ENCODE measurements at places on chromosomes 3 and 15.

GRCh38 chr3:194540274-194540905 is 53.6 kb upstream of the ATP13A3 start:
- DNase-seq, result no peak

DNA sequence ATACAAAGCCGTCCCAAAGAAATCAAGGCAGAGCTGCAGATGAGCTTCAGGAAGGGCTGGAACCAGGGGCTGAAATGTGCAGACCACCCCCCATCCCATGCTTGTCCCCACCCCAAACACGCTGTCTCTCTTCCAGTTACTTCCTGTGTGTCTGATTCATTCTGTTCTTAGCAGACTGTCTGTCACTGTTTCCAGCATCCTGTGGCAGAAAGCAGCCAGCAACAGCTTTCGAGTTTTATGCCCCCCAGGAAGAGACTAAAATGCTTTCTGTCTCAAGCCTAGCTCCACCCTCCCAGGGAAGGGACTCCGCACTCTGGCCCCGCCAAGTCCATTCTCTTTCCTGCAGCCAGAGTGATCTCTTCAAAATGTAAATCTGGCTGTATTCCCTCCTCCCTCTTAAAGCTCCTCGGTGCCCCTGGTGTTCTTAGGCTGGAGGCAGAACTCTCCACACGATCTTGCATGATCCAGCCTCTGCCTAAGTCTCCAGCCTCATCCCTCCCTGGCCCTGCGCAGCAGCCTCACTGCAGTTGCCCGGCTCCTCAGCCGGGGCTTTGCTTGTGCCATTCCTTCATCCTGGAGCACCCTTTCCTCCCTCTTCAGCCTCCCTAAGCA is 41.5 kb downstream of the HRH1 start:
- no peak for DNase-seq

GRCh38 chr15:80703965-80704364 is 8.9 kb downstream of the ABHD17C start:
- DNase-seq, result no peak

DNA sequence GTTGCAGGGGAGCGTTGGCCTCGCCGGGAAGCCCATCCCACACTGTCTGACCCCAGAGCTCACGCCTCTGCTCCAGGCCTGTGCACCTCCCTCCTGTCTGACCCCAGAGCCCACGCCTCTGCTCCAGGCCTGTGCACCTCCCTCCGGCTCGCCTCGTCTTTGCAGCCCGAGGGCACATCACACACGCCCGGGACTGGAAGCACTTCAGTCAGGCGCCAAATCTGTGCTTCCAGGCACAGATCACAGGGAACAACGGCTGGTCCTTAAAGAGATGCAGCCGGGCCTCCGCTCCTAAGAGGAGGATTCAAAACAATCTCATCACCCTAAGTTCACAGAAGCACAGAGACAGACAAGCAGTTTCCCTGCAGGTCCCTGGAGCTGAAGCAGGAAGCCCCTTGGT is 103.0 kb upstream of the RPL32 start:
- no peak for DNase-seq

DNA sequence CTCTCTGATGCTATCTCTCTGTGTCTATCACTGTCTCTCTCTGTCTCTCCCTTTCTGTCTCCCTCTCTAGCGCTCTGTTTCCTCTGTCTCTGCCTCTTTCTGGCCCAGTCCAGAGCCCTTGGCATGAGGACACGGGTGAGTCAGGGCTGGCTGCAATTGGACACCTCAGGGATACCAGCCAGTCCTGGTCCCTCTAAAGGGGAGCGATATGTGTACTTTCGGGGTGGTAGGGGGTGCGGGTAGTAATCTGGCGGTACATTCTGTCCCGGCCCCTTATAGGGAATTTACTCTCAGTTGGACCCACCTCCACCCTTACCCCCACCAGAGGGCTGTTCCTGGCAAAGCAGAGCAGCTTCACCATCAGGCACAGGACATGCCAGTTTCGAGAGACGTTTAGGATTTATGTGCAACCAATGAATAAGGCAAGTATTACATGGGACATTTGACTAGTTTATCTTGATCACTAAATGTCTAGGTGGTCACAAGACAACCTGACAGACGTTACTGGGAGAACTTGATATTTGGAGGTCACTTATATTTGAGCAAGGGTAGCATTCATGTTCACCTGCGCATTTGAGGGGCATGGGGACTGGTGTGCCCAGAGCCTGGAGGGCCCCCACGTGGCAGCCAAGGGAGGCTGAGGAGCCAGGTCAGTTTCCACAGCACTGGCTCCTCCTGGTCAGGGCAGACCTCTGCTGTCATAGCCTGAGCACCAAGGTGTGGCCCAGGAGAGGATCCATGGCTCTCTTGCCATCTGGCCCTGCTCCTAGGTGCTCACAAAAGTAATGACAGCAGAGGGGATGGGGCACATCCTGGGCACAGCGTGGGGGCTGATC is 256.1 kb downstream of the PLCL2 start:
- no peak for DNase-seq

DNA sequence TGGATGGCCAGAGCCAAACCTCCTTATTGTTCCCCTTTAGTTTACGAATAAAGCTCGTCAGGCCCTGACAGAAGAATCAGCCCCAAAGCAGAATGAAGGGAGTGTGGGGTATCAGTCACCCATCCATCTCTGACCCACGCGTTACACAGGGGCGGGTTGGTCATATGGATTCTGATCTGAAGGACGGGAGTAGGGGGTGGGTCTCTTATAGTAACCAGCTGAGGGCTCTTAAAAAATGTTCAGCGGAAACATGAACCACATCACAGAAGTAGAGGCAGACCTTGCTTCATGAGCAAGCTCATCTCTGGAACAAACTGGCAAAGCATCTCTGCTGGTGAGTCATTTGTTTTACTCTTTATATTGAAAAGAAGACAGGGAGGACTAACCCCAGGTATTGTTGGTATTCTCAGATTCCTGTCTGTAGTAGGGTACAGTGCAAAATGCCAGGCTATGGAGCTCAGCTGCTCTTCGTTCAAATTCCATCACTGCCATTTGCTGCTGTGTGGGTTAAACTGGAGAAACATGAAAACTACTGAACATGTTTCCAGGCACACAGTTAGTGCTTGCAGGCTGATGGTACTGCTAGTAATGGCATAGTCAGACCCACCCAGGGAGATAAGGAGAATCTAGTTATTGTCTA is at the start of gene CXCR6:
TSS of gene CXCR6 (plus strand) at position 258 of the 640 bp plus-strand sequence. CDS start 3,018 bp downstream, outside the sequence.
- DNase-seq, result peak; percentile 36

- DNase-seq, result no peak
These were observed 86.9 kb upstream of the SATB1 start for GRCh38 chr3:18512007-18512406.

GRCh38 chr3:194112120-194113106 is 23.5 kb upstream of the HES1 start:
- no peak for DNase-seq

- DNase-seq, result no peak
These were observed 20.4 kb downstream of the SEC61A1 start for GRCh38 chr3:128072454-128073184.

DNA sequence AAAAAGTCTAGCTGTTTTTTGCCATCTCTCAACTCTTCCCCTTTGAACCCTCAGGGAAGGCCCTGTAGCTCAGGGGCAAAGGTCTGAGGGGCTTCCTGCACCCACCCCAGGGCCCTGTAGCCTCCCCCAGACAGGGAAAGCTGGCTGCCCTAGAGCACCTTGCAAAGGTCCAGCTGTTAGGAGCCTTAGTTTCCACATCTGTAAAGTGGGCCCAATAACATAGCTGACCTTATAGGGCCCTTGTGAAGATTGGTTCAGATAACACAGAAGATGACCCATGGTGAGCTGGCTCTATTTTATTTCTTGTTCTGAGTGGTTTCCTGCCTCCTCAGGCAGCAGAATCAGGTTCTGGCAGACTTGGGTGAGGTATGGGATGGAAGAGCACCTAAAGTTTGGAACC is 55.2 kb upstream of the SMAD6 start:
- no peak for DNase-seq

DNA sequence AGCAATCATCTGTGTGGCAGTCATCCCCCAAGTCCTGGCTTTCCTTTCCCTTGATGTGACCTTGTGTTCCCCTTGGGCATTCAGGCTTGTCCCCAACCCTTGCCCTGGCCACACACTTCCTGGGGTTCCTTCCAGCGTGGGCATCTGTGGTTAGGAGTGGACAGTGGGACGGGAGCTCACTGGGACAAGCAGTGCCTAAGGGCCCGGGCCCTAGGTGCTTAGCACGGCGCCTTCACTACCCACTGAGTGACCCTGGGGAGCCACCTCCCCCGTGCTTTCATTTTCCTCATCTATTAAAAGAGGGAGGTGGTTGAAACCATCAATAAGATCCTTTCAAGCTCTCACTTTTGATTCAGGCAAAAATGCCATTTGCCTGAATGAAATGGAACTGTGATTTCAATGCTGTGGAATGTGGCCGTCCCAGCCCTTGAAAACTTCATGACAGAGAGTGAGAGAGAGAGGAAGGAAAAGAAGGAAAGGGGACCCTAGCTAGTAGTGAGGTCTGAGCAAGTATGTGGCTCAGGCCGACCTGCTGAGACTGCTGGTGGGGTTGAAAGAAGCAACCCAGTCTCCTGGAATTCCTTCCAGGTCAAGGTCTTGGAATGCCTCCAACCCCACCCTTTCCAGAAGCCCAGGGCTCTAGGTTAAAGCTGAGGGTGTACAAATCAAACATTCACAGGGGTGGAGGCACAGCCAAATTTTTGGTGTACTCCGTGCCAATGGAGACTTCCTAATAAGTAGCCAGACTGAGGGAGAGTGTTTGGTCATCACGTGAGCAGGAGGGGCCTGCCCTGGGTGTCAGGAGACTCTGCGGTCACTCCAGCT is 302.9 kb downstream of the TLE3 start:
- DNase-seq, result no peak

DNA sequence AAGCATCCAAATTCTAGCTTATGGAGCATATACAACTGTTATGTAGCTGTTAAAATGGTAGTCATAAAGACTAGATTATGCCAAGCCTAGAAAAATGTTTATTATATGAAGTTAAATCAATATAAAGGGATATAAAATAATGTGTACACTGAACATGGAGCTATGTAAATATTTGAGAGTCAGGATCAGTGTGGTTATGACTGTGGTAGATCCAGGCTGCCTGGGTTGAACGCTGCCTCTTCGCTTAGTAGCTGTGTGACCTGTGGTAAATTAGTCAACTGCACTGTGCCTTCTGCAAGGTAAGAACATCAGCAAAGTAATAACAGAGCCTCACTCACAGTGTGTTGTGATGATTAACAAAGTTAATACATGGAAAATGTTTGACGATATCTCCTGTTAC is 212.2 kb downstream of the RBMS3 start:
- no peak for DNase-seq

- no peak for DNase-seq
These were observed 466.1 kb upstream of the ATP11B start for GRCh38 chr3:182327196-182327681.

GRCh38 chr15:67175643-67176071 is 78.8 kb downstream of the AAGAB start:
- no peak for DNase-seq

DNA sequence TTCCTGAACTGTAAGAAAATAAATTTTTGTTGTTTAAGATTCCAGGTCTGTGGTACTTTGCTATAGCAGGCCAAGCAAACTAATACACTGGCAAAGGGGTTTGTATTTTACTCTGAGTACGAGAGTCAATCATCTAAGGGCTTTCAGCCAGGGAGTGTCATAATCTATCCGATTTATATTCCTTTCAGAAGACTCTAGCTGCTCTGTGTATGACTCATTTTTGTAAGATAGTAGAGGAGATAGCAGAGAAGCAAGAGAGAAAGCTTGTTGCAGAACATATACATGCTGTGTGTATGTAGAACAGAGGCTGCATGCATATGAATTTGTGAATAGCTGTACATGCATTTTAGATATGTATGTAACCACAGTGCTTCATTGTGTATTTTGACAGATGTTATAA is 577.9 kb upstream of the EPHA6 start:
- no peak for DNase-seq

DNA sequence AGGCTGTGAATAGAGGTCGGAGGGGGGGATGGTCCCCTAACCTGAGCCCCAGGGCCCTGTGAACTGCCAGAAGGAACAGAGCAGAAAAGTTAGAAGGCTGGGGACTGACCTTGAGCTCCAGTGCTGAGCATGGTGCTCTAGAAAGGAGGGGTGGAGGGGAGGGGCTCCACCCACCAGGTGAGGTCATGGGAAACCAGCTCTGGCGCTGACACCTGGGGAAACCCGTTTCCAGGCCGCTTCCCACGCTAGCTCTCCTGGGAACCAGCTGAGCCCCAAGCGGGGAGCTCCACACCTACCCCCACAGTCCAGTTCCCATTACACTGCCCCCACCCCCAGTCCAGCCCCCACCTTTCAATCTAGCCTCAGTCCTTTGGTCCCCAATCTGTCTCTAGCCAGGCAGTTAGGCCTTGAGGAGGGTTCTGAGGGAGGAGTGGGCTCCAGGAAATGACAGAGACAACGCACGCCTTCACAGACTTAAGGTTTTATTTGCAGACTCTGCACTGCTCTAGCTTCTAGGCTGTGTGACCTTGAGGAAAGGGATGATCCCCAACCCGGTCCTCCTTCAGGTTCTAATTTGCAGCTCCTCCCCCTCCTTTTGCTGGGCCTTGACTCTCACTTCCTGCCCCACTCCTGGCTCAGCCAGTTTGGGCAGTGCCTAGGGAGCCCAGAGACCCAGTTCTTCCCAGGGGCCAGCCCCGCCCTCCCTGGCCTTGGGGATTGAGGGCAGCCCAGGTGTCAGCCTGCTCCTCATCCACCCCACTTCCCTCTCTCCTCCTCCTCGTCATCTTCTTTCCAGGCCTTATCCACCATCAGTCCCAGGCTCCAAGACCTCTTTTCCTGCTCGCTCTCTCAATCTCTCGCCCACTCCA is 2.1 kb downstream of the RHOV start:
- no peak for DNase-seq

DNA sequence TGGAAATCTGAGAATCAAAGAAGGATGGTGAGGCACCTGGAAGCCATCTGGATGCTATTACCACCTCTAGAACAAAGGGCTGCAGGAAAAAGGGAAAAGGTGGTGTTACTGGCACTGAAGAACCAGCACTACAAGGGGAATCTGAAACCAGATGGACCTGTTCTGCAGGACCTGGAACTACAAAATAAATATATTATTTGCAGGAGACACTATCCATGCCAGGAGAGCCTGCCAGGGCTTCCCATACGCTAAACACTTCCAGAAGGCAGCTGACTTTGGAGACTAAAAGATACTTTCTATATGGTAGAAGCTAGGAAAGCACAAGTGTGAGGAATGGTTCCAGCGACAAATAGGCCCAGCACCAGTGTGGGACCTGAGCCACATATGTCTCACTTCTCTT is 83.4 kb upstream of the POU1F1 start:
- DNase-seq, result no peak

- DNase-seq, result no peak
These were observed 659.4 kb upstream of the NAALADL2 start for GRCh38 chr3:174199696-174200095.

- DNase-seq, result no peak
These were observed 1.9 kb downstream of the RUBCN start for GRCh38 chr3:197734667-197735318.

- no peak for DNase-seq
These were observed 89.9 kb upstream of the TSPAN3 start for GRCh38 chr15:77160562-77161478.

- no peak for DNase-seq
These were observed 598 bp upstream of the GMNC start for GRCh38 chr3:190863119-190863465.

- no peak for DNase-seq
These were observed 23.4 kb downstream of the PLA2G4D start for GRCh38 chr15:42070976-42071350.

GRCh38 chr3:13966302-13966701 is 86.4 kb upstream of the WNT7A start:
- DNase-seq, result no peak

- no peak for DNase-seq
These were observed 445.9 kb downstream of the UNC13C start for GRCh38 chr15:54424171-54424570.

GRCh38 chr3:58998476-58999117 is 51.2 kb downstream of the CFAP20DC start:
- DNase-seq, result no peak

- DNase-seq, result peak; percentile 40
These were observed 615 bp downstream of the VPS18 start for GRCh38 chr15:40894681-40895448.

Measured in T-helper 22 cell (primary cell).